ENCODE measurements at places on chromosomes 2 and 18.

DNA sequence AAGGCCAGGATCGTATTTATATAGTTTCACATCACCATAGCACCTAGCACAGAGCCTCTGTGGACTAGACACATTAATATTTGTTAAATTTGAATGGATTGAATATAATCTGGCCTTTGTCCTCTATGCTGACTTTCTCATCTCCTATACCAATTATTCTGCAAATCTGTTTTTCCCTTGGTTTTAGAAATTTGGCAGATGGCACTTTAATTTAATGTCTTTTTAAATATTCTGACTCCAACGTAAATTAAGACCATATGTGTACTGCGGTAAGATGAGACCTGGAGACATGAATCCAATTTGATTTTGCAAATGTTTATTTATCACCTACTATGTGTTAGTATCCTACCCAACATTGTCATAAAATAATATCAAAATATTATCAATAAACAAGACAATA lies 1281.9 kb upstream of the PIK3C3 start:
- DNase-seq: no peak

GRCh38 chr2:210480079-210480478 lies 3.5 kb upstream of the LANCL1 start:
- DNase-seq: no peak

- no peak for DNase-seq
These were observed 205.4 kb downstream of the HDAC4 start for GRCh38 chr2:239195318-239195871.

- DNase-seq: no peak
These were observed 93.0 kb downstream of the COL6A3 start for GRCh38 chr2:237320801-237321560.

- no peak for DNase-seq
These were observed 83.8 kb downstream of the EDAR start for GRCh38 chr2:108905176-108905575.
